ENCODE measurements at places on chromosomes 7 and 10.

- DNase-seq, result no peak
These were observed 202.4 kb downstream of the GLRX3 start for GRCh38 chr10:130338636-130339024.

DNA sequence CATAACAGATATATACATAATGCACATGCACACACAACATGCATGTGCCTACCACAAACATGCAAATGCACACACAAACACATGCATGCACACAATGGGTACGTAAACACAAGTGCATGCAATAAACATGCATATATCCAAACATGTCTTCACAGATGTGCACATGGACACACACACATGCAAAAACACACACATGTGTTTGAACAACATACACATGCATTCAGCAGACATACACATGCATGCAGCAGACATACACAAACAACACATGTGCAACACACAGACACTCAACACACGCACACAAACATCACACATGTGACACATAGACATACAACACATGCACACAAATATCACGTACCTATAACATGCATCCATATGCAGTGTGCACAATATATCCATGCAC, 74.2 kb downstream of the KLF6 start:
- DNase-seq, result no peak

DNA sequence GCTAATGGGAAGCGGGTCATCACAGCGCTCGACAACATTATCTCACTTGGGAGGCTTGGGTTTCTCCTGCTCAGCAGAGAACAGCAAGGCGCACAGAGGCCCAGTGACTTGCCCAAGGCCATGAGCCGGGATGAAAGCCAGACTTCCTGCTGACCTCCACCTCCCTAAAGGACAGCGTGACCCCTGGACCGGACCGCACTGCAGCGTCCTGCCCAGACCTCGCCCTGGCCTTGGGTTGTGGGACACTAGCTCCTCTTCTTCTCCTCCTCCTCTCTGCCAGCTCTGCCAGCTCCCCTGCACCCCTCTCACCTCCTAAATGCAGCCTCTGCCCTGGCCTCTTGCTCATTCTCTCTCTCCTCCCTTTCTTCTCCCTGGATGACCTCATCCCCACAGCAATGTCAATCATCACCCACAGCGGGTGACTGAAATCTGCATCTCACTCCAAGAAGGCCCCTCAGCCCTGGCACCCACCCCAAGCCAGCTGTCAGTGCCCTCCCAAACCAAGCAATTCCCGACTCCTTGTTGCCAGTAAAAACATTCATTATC, 19.4 kb downstream of the SPOCK2 start:
- no peak for DNase-seq

GRCh38 chr7:129767120-129768015, 155.8 kb downstream of the NRF1 start:
- no peak for DNase-seq

DNA sequence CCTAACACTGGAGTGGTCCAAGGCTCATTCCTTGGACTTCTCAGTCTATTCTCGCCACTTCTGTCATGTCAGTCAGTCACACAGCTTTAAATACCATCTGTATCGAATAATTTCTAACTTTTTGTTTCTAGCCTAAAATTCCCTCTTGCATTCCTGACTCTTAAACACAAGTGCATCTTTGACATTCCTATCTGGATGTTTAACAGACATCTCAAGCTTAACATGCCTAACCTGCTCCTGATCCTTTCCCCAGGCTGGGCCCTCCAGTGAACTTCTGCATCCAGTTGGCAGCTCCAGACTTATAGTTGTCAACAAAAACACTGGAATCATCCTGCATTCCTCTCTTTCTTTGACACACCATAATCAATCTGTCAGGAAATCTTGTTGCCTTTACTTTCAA, 4.5 kb upstream of the ABCB4 start:
- DNase-seq, result no peak

DNA sequence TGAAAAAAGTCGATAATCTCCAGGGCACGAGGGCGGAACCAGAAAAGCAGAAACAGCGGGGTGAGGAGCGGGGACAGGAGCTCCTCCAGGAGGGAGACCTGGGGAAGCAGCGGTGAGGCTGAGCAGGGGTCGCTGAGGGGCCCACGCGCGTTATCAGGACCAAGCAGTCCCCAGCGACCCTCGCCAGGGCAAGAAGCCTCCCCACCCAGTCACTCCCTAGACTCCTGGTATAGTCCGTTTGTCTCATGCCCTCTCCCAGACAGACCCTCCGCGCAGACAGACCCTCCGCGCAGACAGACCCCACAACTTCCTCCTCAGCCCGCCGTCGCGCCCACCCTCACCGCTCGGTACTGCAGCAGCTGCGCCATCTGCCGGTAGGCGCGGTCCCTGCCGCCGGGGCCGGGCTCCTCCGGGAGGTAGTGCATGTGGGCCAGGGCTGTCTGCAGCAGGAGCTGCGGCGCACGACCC, 6.3 kb downstream of the ATG9B start:
- DNase-seq, result peak; percentile 95

GRCh38 chr7:34123316-34123715, 218.0 kb downstream of the BMPER start:
- no peak for DNase-seq

DNA sequence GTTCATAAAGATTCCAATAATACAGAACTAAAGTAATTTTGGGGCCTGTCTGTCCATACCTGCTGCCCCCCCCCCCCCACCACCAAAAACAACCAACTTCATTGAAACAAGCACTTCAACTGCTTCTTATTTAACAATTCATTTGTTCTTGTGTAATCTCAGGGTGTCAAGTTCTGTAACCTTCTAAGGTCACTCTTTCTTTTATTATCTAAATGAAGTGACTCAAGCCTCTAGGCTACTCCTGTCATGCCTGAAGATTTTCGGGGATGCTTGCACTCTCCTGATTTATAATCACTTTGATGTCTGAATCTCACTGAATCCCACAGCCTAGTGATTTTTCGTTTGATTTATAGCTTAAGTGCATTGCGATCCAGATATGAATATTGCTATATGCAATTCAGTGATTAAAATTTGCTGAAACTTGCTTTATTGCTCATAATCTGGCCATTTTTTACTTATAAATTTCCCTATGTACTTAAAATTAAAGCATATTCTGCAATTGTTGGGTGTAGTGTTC, 27.2 kb downstream of the GARIN1A start:
- DNase-seq, result no peak

DNA sequence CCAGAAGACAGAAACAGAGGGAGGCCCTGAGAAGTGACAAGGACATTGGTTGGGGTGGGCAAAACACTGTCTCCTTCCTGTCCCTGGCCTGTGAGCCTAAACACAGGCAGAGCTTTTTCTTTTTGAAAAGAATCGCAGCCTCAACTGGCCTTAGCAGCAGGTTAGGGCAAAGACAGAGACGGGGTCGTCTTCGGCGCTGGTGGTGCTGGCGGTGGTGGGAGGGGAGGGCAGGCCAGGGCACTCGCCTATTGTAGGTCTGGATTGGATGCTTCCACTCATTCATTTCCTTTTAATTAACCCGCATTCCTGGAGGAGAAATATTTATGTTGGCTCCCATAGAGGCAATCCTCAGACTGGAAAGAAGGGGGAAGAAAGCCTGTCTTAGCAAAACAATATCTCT, 22.6 kb downstream of the WNT8B start:
- no peak for DNase-seq

- DNase-seq, result no peak
These were observed 1.3 kb downstream of the COL1A2 start for GRCh38 chr7:94396037-94396431.

DNA sequence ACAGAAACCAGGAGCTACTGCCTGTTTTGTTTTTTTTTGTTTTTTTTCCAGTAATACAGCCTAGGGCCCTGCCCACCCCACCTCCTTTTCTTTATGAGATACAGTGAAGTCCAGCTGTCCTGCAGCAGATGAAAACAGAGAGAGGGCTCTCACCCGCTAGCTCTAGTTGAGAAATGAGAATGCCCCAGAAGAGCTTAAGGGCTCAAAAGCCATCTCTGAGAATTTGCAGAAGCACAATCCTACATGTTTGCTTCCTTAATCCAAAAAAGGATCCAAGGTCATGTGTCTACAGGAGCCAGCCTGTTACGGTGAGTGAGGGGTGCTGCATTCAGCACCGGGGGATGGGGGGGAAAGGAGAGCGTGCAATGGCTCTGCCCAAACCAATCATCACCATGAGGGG, 122.7 kb downstream of the KCNMA1 start:
- no peak for DNase-seq

- DNase-seq, result no peak
These were observed 35.3 kb upstream of the CDCA7L start for GRCh38 chr7:21980926-21981500.

All from HEK293T (cell line).